ENCODE measurements at places on chromosomes 1 and 21.

GRCh38 chr1:99062192-99062591 is 57.5 kb upstream of the PLPPR5 start:
- no peak for DNase-seq

DNA sequence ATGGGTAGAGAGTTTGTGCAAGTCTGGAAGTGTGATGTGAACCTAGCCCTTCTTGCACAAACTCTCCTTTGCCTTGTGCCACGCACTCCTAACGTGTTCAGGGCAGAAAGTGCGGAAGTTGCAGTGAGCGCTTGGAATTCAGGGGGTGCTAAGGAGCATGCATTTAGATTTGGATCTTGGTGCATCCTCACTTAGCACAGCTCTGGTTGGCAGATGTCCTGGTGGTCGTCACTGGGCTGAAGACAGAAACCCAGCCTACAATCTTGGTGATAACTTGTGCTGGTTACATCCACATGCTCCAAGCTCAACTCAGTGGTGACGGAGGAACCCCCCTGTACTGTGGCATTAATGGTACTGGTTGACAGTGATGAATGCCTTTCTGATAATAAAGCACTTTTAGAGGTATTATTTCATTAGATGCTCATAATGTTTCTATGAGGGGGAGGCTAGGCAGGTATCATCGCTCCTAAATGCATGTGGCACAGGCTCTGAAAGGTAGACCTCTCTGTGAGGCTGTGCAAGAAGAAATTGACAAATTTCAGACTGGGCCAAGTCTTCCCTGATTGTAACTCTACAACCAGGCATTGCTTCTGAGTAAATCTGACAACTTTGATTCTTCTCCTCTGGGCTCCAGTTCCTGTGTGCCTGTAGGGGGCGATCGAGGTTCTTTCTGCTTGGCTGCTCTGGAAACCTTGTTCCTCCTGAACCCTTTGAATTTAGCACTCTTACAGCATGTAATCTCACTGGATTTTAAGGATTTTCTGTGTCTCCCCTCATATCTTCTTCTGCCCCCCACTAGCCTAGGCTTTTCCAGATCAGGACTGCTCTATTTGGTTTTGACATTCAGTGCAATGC is 40.6 kb downstream of the MAPKAPK2 start:
- DNase-seq, result no peak

- no peak for DNase-seq
Observed at GRCh38 chr1:87325982-87326738, 2.5 kb upstream of the LMO4 start.

DNA sequence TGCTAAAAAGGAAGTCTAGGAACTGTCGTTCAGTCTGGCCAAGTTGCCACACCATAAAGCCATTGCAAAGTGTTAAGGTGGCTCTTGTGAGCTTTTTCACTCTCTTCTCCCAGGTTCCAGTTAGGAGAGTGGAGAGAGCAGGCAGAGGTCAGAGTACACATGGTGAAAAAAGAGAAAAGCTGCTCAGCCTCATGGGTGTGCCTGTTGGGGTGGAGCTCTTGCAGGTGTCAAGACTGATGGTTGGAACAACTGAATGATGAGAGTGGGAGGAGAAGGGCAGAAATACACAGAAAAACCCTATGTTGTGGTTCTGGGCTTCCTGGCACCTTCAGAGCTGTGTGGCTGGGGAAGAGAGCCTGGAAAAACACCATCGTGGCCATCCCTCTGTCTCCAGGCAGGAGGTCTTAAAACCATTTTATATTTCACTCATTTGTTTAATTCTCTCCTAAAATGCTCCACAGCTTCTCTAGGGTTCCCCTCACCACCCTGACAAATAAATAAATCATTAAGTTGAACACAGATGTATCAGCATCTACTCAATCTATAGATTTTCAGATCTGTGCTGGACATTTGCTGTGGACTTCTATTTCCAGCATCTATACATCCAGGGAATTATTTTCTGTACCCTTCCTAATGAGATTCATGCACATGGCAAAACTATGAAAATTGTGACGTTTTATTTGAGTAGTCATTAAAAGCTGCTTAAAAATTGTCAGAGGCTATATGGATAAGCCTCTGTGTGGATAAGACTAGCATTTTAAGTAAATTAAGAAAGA is 17.5 kb downstream of the UBASH3A start:
- DNase-seq, result no peak

- no peak for DNase-seq
Observed at GRCh38 chr1:40273547-40274166, 15.6 kb downstream of the ZMPSTE24 start.

DNA sequence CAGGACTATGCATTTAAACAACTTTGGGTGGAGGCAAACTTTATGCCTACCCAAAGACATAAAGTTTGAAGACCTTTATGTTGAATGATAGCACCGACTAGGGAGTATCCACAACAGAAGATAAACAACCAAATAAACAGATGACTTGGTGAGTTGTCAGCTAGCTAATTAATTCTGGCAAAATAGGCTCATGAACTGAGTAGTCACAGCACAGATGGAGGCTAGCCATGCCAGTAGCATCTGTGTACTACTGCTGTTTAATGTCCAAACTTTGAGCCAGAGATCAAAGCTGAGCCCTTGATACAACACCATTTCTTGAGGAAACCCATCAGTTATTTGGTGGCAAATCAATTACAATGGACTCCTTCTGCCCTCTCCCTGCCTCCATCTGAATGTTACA is 40.3 kb upstream of the CCDC190 start:
- DNase-seq, result no peak

DNA sequence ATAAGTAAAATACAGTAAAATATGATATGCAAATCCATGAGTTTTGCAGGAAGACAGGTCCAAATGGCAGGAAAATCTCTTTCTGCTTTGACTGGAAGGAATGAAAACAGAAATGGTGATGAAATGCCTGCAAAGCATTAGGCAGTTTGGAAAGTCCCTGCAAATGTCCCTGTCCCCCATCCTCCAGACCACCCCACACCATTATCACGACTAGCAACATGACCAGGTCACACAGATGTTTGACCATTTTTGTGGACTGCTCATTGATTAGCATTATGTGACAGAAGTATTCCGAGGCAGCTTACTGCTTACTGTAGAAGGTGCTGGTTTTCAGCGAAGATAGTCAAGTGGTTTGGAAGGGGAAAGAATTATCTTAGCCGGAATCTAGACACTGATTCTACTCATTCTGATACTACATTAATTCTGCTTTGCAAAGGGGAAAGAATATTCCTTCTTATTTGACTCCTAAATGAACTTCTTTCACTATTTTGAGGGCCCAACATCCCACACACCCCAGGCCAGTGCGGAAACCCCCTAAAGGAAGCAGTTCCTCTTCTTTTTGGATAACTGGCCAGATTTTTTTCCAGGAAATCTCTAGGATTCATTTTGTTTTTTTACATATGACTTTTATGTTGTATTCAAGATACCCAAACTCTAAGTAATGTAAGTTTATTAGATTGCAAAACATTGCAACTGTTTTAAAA is 9.5 kb upstream of the CR2 start:
- DNase-seq, result no peak

GRCh38 chr1:48955774-48956173 is 179.1 kb upstream of the BEND5 start:
- DNase-seq, result no peak

GRCh38 chr1:198498881-198499280 is 41.6 kb downstream of the ATP6V1G3 start:
- DNase-seq, result no peak

DNA sequence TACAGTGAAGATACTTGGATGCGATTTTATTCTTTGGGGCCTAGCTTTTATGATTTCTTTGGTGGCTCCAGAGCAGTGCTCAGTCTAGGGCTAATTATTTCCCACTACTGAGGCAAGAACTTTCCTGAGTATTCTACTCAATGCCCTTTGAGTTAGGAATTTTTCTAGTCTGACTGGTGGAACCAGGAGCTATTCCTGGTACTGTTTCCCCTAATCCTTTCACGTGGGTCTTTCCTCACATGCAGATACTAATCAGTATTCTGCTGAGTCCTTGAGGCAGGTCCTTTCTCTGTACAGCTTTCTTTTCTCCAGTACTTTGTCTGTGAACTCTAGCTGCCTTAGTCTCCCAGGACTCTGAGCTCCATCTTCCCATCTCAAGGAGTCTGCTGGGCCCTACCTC is 76.7 kb downstream of the TRIM11 start:
- no peak for DNase-seq

- DNase-seq, result no peak
Observed at GRCh38 chr21:42468491-42469131, 27.4 kb downstream of the RSPH1 start.

- DNase-seq, result peak; percentile 30
Observed at GRCh38 chr21:14215971-14216641, at the start of gene RBM11. TSS of gene RBM11 (plus strand) at chr21:14216157. CDS start at chr21:14216187, 30 bp downstream.

GRCh38 chr1:203091761-203092330 is 6.0 kb upstream of the MYOG start:
- peak; percentile 52 for DNase-seq

DNA sequence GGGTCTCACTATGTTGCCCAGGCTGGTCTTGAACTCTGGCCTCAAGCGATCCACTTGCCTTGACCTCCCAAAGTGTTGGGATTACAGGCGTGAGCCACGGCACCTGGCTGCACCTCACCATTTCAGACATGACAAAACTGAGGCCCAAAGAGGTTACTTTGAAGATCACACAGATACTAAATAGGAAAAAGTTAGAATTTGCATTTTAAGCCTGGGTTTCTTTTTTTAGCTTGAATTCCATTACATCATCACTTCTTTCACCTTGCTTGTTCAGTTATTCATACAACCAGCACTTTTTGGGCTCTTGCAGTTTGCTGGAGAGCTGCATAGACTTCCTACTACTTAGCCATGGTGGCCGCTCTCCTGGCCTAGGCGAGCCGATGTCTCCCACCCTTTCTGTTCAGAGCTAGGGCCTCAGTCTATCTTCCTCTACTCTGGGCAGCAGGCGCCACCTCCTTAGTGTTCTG is 16.3 kb upstream of the CD2 start:
- no peak for DNase-seq

GRCh38 chr1:59971464-59971911 is 44.9 kb upstream of the CYP2J2 start:
- peak; percentile 49 for DNase-seq

GRCh38 chr1:243397613-243398321 is 141.9 kb downstream of the SDCCAG8 start:
- no peak for DNase-seq

DNA sequence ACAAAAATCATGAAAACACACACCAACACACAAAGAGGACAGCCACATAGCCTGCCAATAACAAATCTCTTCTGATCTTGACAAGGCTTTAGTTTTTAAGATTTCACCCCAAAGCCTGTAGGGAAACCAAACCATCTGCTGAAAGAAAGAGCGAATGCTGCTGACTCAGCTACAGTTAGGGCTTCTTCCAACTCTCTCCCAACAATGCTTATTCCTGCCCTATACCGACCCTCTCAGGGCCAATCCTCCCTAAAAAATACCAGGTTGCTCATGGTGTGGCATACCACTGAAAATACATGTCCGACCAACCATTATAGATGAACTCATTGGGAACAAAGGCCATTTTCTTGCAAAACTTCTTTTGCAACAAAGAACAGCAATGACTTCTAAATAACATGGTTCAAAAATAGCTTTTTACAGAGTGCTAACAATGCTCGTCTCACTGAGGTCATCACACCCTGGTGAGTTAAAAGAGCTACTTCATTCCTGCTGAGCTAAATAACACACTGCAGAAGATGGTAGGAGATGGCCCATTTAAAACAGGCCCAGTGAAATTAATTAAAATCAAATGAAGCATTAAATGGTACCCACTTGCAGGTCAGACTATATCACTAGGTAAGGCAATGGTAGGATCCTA is 86.1 kb downstream of the KIAA0319L start:
- DNase-seq, result no peak

GRCh38 chr1:63122079-63122478 is 200.3 kb upstream of the FOXD3 start:
- DNase-seq, result no peak

DNA sequence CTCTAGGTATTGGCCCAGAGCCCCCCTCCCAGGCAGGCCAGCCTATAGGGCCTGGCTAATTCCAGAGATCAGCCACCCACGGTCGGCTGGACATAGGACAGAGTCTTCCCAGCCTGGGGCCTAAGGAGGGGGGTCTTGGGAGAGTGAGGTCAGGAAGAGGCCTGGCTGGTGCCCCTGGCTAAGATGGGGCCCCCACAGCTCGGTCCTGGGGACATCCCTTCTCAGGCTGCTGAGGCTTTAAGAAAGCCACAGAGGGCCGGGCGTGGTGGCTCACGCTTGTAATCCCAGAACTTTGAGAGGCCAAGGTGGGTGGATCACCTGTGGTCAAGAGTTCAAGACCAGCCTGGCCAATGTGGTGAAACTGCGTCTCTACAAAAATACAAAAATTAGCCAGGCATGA is 2.5 kb downstream of the C1orf167 start:
- DNase-seq, result no peak

All from lower leg skin (tissue), 4 donors.